ENCODE measurements at places on chromosomes 3 and 15. TPM values are rescaled to one million over a fixed set of nuclear protein-coding genes. Genes with fewer than 3 reads are reported as not detected.
A peak's percentile ranks its signal among the peaks of the same experiment; 100 is the strongest.

ATP13A4 gene
- 3.7 TPM for total RNA-seq

DNA sequence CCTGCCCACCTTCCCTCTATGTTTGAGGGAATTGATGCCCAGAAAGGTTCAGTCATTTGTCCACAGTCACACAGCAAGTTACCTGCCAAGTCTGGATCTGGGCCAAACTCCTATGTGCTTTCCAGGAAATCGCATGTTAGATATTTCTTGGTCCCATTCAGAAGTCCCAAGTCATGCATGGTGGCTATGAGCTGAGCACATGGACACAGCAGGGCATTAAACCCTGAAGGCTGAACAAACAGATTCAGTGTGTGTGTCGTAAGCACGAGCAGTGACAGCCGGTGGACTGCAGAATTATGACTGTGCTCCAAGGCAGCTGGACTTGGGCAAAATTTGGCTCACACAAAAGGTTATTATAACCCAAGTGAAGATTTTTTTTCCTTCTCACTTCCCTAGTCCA is 11.4 kb upstream of the SLC6A6 start:
- H3K4me1 ChIP-seq: no peaks in the 10 kb centered on the region
- no peak for DNase-seq
- no peaks in the 10 kb centered on the region for H3K36me3 ChIP-seq
- no peak overlapping the region for H3K4me3 ChIP-seq
- H3K27ac ChIP-seq: no peak overlapping the region
- no peaks in the 10 kb centered on the region for H3K27me3 ChIP-seq

- no peak overlapping the region for H3K4me3 ChIP-seq
- no peaks in the 10 kb centered on the region for H3K27me3 ChIP-seq
Observed at GRCh38 chr15:41908736-41909461, 15.0 kb upstream of the SPTBN5 start.

- no peaks in the 10 kb centered on the region for H3K4me1 ChIP-seq
- H3K4me3 ChIP-seq: no peak overlapping the region
- peak; percentile 50 for DNase-seq
- H3K27me3 ChIP-seq: no peaks in the 10 kb centered on the region
- H3K36me3 ChIP-seq: no peaks in the 10 kb centered on the region
Observed at GRCh38 chr3:197942956-197943556, 6.9 kb upstream of the RPL35A start.

- no peak overlapping the region for H3K27ac ChIP-seq
- H3K36me3 ChIP-seq: peaks cover 3% of the 10 kb centered on the region
- no peaks in the 10 kb centered on the region for H3K4me1 ChIP-seq
- no peak for DNase-seq
- no peak overlapping the region for H3K4me3 ChIP-seq
- no peaks in the 10 kb centered on the region for H3K27me3 ChIP-seq
Observed at GRCh38 chr3:196749125-196749524, 9.5 kb downstream of the PAK2 start.

- H3K36me3 ChIP-seq: no peaks in the 10 kb centered on the region
- DNase-seq: no peak
- H3K27me3 ChIP-seq: no peaks in the 10 kb centered on the region
Observed at GRCh38 chr15:100295939-100296565, 45.7 kb downstream of the ADAMTS17 start.
